Stomach (tissue), 19 donors: ENCODE measurements at places on chromosomes 7 and 10. TPM values are rescaled to one million over a fixed set of nuclear protein-coding genes. Genes with fewer than 3 reads are reported as not detected.
A peak's percentile ranks its signal among the peaks of the same experiment; 100 is the strongest.

FOXI2 gene
- not detected for total RNA-seq

NACAD gene
- 9.3 TPM for total RNA-seq

DTX2 gene
- 125 TPM for total RNA-seq

KRIT1 gene
- 249 TPM for total RNA-seq

GIMAP6 gene
- total RNA-seq, result 5.8 TPM

FAM13C gene
- total RNA-seq, result 11.2 TPM

FAM24B gene
- total RNA-seq, result 2.0 TPM

NPSR1 gene
- total RNA-seq, result not detected

GDF2 gene
- total RNA-seq, result not detected

SHTN1 gene
- 18.1 TPM for total RNA-seq

FLNC gene
- 184 TPM for total RNA-seq

FAM25A gene
- not detected for total RNA-seq

AOC1 gene
- 0.72 TPM for total RNA-seq

AGR3 gene
- not detected for total RNA-seq

ADCY1 gene
- total RNA-seq, result 0.87 TPM

GRCh38 chr10:43273997-43274396 lies 7.1 kb upstream of the RASGEF1A start:
- DNase-seq, result no peak

DNA sequence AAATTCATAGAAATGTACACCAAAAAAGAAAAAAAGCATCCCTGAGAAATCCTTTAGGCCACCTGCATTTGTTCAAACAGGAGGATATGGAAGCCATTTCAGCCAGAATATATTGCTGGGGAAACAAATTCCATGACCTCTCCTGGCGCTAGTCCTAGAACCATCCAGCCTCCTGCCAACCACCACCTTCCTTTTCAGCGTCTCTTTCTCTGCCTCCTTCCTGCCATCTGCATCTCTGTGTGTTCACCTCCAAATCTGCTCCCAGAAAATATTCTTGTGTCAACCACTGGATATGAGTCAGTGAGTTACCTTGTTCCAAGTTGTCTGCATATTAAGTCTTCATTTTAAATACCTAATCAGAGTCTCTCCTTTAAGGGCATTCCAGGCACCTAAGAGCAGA lies 50.6 kb upstream of the NPY start:
- no peak for DNase-seq

GRCh38 chr10:27783660-27784059 lies 38.0 kb upstream of the MKX start:
- DNase-seq, result peak; percentile 26

GRCh38 chr7:64744680-64745079 lies 49.5 kb upstream of the ZNF138 start:
- DNase-seq, result no peak

DNA sequence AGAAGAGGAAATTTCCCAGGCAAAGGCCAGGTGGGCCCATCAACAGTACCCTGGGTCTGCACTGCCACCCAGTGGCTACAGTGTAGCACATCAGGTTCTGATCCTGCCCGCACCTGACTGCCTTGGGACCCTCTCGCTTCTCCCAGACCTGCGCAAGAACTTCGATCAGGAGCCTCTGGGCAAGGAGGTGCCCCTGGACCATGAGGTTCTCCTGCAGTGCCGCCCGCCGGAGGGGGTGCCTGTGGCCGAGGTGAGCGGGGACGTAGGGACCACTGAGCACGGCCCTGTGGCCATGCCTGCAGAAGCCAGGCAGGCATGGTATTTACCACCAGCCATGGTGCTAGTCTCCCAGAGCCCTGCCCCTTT lies 33.9 kb upstream of the SLC29A3 start:
- DNase-seq, result peak; percentile 83

- DNase-seq, result no peak
Observed at GRCh38 chr10:110864662-110865140, 7.0 kb upstream of the PDCD4 start.

DNA sequence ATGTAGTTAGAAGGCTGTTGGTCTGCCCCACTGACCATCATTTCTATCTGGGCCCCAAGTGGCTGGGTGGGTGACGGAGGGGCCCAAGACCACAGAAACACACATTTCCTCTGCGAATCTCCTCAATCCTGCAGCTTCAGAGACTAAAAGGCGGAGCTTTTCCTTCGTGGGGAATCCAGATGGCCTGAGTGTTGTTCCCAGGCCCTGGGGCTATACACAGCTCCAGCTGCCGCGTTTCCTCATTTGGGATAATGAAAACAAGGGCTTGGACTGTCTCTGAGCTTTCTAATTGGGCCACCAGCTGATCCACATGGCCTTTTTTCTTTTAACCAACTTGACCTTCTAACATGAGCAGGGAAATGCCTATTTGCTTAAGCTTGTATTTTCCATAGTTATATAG lies 339.9 kb downstream of the CXCL12 start:
- DNase-seq, result peak; percentile 72

DNA sequence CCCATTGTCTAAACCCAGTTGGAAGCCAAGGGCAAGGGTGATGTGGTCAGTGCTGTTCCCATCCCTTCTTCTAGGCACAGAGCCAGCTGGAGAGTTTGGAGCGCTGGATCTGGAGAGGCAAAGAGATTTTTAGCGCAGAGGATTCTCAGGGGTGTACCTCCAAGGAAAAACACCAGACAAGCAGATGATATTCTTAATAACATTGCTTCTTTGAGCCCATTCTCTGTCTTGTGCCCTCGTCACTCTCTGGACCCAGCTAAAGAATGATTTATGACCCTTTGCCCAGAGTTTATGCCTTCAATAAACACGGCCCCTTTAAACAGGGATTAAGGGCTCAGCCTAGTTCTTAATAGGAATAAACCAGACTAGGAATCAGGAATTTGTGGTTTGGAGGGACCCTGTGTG lies 4.7 kb upstream of the HIP1 start:
- DNase-seq, result no peak

DNA sequence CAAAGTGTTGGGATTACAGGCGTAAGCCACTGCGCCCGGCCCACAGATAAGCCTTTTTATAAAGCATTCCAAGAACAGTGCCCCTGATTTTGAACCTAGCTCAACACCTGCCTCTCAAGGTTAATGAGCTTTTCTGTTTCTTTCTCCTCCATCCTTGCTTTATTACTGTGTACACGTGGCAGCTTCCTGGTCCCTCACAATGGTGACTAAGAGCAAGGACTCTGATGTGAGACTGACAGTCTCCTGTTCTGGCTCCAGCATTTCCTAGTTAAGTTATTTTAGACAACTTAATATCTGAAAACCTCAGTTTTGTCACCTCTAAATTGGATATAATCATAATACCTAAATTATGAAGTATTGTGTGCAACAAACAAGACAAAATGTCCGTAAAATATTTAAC lies 9.9 kb downstream of the HABP2 start:
- peak; percentile 24 for DNase-seq

DNA sequence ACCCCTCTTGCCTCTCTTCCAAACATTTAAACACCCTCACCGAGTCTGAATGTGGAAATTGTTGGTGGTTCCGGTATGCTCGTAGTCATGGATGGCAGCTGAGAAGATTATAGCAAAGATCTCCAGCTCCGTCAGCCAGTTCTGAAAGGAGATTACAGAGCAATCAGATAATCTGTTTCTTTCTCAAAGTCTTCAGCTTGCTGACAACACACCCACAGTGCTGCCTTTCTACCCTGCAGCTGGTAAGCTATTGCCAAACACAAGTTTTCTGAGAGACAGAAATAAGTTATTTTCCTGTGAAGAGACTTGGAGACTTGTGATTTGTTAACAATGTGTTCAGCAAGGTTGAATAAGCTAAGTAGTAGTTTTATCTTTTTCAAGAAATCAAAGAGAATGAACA lies 163.6 kb downstream of the PPP1R17 start:
- DNase-seq, result no peak

DNA sequence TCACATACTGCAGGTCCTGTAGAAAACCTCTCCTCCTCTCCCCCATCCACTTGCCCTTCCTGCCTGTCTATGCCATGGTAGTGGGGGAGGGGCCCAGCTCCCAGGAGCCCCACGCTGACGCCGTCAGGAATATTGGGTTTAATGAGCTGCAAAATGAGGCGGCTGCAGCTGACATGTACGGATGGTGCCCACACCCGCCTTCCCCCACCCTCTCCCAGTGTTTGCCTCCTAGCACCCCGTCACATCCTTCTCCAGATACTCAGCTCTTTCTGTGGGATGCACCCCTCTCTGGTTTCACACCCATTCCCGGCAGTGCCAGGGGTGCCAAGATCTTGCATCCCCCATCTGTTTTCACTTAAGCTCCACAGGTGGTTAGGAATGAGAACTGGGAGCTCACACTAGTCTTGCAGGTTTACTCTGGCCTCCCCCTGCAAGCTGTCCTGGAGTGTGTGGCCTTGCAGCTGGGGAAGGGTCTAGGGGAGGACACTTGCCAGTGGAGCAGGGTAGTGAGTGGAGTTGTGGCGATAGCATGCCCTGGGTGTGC lies 26.1 kb downstream of the GBX1 start:
- DNase-seq, result peak; percentile 41

GRCh38 chr7:100568896-100569844 lies 4.5 kb downstream of the SAP25 start:
- DNase-seq, result peak; percentile 84

GRCh38 chr10:50517626-50518025 lies 106.1 kb downstream of the SGMS1 start:
- DNase-seq, result no peak

DNA sequence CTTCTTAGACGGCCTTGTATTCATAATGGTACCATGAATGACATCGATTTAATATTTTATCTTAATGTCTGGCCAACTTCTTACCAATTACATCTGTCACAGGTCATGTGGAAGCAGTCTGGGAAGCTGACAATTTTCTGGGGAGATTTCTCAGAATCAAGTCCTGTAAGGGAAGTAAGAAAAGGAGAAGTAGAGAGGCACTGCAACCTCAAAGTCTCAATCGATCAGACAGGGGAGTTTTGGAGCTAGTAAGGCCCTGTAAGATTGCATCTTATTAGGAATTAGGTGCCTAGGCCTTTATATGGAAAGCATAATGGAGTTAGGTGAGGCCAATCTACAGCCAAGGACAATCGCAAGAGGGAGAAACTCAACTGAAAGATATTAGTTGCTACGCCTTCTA lies 694.6 kb upstream of the SORCS1 start:
- no peak for DNase-seq

DNA sequence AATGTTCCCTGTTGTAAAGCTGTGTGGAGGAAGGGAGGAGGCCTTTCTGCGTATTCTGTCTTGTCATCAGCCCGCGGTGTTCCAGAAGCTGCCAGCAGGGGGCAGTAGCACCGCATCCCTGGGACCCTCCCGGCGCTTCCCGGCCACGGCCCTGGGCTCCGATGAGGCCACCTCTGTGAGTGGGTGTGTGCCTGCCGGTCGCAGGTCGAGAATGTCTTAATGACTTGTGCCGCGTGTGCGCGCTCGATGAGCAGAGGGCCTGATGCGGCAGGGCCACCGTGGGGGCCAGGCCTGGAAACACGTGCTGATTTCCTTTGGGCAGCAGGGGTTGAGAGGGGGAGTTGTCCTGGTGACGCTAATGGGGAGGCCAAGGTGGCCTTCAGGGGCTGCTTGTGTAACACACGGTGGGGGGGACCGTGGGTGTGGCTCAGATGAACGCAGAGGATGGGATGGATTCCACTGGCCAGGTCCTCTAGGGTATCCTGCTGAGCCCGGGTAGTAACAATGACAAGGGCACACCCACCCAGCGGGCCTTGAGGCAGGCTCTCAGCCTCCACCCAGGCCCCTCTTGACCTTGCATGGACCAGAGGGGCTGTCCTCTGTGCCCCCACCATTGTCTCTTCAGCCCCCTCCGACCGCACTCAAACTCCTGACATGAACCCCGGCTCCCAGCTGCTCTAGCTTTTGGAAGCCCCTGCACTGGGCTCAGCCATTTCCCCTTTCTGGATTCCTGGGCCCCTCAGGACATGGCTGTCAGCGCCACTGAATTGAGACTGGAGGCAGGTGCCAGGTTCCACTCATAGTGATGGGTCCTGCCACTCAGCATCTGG lies 135.9 kb upstream of the PODXL start:
- peak; percentile 75 for DNase-seq

GRCh38 chr7:138726288-138726687 lies 25.1 kb upstream of the SVOPL start:
- no peak for DNase-seq

DNA sequence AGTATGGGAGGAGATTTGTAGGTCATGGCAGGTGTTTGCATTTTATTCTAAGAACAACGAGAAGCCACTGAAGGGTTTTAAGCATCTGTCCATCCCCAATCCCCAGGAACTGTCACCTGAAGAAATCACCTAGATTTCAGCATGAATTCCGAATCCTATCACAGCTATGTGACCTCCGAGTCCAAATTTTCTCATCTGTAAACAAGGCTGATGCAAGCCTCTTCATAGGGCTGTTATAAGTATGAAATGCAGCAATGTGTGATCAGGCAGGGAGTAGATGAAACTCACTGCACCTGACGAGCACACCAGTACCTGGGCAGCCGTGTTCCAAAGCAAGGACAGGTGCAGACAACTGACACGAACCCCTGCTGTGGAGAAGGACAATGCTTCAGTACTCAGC lies 14.0 kb downstream of the HABP2 start:
- no peak for DNase-seq
